Mesenchymal stem cell (in vitro differentiated cells and primary cell): ENCODE measurements at places on chromosomes 1 and 21.

- DNase-seq: peak; percentile 41
Observed at GRCh38 chr1:160007577-160008200, 24.1 kb downstream of the PIGM start.

DNA sequence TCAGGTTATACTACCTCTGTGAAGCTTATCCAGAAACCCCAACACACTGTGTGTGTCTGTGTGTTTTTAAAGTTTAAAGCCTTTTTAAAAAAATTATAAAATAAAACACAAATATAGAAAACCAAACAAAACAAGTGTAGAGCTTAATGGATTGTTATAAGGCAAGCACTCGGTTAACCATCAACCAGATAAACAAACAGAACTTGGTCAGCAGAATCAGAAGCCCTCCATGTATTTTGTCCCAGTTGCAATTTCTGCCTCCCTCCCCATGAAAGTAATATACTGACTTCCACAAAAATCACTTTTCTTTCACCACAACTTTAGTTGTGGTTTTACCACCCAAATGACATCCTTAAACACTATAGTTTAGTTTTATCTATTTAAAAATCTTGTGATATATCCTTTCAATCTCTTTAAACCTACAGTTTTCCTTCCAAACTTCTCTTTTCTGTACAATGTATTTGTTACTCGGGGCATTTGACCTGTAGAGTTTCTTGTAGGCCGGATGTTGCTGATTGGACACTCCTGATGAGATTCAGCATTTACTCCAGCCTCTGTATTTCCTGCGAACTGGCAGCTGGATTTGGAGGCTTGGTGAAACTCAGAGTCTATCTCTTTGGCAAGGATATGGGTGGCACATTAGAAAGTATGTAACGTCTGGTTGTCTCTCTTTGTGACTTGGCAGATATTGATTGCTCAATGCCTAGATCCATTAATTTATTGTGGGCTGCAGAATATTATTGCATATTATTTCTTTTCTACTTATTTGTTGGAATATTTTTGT is 8.6 kb downstream of the PAPPA2 start:
- DNase-seq: no peak

GRCh38 chr1:45894331-45894730 is 90.9 kb downstream of the MAST2 start:
- DNase-seq: no peak

- DNase-seq: peak; percentile 80
Observed at GRCh38 chr1:204080163-204080903, 7.4 kb downstream of the SOX13 start.

GRCh38 chr1:247274605-247275256 is 18.9 kb downstream of the VN1R5 start:
- DNase-seq: no peak

DNA sequence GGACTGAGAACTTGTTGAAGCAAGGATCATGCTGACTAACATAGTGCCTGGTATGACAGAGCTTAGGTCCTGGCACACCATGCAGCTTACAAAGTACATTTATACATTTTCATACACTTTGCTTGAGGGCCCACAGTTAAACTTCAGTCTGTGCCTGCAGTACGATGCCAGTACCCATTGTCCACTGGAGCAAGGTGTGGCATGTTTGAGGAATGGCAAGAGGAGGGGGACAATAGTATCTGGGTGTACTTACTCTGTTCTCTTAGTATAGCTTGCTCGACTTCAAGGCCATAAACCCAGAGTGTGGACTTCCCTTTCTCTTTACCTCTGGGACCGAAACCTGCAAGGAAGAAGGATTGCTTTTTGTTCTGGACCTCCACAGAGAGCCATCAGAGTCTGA is 6.8 kb upstream of the YBX1 start:
- no peak for DNase-seq

DNA sequence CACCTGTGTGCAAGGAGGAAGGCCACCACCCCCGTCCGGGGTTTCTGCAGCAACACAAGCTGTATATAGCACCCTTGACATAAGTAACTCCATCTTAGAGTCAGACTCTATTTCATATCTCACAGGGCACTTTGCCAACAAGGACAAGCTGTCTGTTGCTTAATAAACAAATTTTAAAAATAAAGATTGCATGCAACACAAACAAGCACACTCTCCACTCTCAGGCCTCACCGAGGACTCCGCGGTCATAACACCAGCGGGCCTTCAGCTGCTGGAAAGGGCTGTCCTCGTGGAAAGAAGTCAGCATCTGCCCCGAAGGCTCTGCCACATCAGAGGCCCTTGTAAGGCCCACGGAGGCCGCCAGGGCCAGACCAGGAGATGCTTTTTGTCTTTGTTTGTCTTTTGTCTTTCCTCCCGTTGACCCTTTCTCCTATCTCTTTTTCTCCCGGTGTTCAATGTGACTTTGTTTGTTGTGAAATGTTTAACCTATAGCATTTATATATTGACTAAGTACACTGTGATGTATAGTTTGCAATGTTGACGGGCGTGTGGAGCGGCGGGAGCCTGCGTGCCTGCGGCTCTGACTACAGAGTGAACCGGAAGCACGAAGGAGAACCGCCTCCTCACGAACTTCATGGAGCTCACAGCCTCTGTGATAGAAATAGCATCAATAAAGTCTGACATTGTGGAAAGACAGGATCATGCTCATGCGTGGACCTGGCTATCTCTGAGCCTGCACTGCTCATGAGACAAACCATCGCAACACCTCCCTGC is 24.1 kb downstream of the MEGF6 start:
- DNase-seq: no peak

- DNase-seq: peak; percentile 87
Observed at GRCh38 chr1:25501235-25502058, 42.0 kb upstream of the LDLRAP1 start.

DNA sequence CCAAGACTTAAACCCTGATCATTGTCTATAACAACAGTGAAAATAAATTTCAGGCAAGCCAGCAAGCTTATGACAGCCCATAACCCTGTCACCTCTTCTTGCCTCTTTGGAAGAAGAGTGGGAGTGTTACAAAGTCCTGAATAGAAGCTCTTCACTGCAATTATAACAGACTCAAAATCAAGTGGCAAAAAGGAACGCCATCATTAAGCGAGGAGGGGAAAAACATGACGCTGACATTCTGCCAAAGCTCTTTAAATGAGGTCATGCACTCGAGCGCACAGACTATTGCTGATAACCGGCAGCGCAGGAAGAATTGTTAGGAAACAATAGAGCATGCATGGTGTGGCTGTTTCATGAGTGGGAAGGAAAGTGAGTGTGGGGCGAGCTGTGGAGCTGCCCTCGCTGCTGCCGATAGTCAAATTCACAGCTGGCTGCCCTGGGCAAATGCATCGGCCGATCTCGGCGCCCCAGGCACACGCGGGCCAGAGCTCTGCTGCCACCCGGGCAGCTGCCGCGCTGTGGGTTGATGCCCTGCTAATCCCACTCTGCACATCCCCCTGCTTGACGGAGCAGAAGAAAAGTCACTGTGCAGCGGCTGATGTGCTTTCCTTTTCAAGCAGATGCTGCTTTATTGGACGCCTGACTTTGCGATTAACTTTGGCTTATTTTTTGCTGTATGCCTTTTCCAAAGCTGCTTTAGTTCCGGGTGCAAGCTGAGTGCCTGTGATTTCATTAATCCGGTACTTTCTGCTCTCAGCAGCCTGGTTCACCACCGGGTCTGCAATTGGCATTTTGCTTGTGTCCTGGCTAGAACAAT is 102.4 kb upstream of the ST6GALNAC5 start:
- DNase-seq: no peak
